Stimulated activated CD8-positive, alpha-beta memory T cell treated with anti-CD3 and anti-CD28 coated beads, Interleukin-15, amount 100 ng/mL, for 24 hours (primary cell): ENCODE measurements at places on chromosomes 2 and 18.

DNA sequence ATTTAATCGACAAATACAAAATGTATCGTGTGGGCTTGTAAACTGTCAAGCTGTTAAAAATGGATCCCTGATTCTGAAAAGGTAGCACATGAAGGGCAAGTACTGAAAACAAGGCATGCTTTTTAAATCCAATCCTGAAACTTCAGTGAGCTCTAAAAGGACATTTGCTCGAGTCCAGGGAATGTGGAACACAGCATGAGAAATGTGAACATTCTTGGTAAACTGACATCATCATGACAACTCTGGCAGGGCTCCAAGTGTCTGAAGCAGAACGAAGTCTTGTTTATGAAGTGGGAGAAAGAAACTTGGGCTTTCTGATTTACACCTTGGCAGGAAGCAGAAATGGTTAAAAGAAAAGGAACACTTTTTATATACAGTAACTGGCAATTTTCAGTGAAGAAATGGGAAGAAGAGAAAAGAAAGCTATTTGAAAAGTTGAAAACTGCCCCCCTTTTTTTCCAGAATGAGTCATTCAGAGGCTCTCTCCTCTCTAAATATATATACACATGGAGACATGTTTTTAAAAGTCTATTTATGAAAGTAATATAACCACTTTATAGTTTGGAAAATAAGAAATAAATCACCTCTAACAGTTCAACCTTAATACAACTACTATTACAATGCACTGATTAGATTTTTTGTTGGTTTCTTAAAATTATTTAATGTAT lies 120.8 kb downstream of the GAREM1 start:
- DNase-seq, result no peak

DNA sequence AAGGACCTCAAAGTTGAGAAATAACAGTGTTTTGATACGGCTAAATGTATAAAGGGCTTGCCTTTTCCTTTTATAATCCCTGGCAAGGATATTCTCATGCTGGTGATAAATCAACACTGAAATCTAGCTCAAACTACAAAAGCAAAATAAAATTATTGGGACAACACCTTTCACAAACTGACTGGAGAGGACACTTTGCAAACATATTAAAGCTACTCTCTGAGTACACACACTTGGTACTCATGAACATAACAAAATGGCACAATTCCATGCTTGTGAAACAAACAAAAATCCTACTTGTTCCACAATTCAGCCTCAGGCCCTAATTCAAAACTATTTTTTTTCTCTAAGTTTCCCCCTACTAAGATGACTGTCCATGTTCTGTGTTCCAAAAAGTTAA lies 305.8 kb downstream of the ETAA1 start:
- no peak for DNase-seq

DNA sequence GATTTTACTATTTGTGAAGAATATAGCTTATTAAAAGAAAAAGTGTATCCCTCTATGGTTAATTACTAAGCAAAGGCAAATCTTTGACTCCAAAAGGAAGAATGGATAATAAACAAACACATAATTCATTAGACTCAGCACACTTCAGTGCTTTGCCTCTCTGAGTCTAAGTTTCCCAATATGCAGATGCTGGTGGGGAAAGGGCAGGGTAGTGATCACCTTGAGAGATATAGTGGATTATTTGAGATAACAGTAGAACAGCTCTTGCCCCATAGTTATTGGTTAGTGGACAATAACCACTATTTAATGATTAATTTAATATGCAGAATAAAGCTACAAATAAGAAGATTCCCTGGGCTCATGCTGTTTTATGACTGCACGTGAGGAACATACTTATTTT lies 98.2 kb upstream of the SLC8A1 start:
- no peak for DNase-seq

- DNase-seq, result no peak
These were observed 5.2 kb downstream of the FN1 start for GRCh38 chr2:215430528-215431187.

DNA sequence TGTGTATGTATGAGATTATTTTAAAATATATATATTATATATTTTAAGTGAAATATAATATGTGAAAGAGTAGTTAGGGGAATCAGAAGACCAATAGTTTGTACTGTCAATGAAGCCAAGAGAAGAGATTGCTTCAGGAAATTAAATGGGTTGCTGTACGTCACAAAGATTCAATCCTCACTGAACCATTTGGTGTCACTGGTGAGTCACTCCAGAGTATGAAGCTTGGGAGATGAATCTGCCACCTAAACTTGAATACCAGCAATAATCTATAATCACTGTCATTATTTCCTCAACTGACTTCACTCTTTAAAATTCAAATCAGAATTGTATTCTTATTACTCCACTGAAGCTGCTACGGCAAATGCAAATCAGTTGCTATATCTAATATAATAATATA lies 41.9 kb upstream of the SCN9A start:
- DNase-seq, result no peak

DNA sequence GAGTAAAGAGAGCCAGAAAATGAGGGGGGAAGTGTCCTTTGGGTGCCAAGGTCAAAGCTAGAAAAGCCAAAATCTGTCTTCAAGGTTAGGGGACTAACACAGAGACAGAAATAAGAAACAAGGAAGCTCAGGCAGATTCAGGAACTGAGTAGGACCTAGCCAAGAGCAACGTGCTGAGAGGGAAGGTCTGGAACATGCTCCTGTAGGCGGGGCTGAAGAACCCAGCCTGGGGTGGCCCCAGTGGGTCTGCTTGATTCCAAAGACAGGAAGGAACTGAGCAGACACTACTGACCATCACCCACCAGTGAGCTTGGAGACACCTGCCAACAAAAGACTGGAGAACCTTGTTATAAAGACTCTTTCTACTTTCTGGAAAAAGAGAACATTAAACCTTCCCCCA lies 105.1 kb downstream of the SP3 start:
- no peak for DNase-seq

DNA sequence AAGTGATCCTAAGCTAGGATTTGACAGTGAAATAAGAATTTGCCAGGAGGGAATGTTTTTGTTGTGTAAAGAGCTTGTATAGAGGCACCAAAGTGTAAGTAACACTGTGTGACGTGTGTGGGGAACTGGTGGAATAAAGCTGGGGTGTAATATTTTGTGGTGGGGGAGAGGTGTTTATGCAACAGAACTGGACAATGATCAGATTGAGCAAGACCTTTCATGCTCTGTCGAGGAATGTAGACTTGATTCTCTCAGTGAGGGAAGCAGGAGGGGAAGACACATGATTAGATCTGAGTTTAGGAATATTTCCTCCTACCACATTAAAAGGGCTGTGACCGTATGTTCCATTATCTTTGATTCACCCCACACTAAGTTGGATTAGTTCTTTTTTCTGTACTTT lies 43.6 kb downstream of the EFEMP1 start:
- DNase-seq, result no peak

GRCh38 chr18:1585881-1586488 lies 681.3 kb downstream of the ADCYAP1 start:
- no peak for DNase-seq

- no peak for DNase-seq
These were observed 132.0 kb downstream of the EML6 start for GRCh38 chr2:54855434-54855833.

DNA sequence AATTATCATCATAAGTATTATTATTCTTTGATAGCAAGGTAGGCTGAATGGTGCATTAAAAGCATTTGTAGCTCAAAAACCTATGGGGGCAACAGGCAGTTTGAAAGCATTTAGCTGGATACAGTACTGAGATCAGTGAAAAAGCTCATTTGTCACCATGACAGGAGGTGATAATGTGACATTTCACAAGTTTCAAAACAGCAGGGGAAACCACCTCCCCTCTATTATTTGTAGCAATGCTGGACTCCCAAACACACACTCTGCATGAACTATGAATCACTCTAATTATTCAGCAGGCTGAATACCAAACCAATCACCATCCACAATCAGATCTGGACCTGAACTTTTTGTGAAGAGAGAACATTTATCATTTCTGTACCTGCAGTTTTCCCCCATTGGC lies 63.4 kb downstream of the MYO5B start:
- no peak for DNase-seq

DNA sequence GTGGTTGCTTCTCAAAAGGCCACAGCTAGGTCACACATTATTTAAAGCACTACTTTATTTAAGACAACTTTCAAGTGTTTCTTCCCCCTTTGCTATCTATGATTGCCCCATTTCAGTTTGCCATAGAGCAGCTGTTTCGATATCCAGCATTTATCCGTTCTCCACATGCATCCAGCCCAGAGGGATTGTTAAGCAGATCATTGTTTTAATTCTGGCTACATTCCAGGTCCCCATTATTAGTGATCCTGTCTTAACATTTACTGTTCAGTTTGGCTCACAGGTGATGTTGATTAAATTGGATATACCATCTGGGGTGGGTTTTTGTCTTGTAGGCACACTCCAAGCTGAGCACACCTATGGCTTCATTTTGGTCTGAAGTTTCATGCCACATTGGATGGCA lies 638.7 kb downstream of the ZEB2 start:
- no peak for DNase-seq

DNA sequence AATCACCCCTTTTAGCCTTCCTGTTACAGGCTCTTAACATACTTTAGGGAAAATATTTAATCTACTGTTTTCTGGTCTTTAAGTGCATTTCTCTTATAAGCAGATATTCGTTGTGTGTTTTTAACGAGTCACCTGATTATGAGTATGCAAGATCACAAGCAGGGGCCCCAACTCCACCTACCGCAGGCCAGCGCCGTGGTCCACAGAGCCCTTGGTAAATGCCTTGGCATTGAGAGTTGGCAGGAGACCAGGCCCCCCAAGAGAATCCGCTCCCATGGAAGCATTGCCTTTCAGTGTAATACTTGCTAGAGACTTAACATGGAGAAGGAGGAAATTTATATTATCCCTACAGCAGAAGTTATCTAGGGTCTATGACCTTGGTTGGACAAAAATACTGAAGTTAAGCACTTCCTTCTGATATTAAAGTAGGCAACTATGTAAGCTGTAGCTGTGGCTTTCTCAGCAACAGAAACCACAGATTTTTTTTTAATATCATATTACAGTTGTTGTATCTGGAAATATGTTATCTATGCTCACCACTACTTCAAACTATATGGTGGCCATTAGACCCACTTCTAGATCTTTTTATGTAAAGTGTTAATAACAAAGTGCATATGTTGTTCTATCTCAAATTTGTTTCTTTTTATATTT lies 241.8 kb upstream of the MGAT5 start:
- no peak for DNase-seq
